ENCODE measurements at places on chromosomes 7 and 10.

GRCh38 chr10:20147684-20148083 lies 331.5 kb downstream of the PLXDC2 start:
- no peak for DNase-seq

DNA sequence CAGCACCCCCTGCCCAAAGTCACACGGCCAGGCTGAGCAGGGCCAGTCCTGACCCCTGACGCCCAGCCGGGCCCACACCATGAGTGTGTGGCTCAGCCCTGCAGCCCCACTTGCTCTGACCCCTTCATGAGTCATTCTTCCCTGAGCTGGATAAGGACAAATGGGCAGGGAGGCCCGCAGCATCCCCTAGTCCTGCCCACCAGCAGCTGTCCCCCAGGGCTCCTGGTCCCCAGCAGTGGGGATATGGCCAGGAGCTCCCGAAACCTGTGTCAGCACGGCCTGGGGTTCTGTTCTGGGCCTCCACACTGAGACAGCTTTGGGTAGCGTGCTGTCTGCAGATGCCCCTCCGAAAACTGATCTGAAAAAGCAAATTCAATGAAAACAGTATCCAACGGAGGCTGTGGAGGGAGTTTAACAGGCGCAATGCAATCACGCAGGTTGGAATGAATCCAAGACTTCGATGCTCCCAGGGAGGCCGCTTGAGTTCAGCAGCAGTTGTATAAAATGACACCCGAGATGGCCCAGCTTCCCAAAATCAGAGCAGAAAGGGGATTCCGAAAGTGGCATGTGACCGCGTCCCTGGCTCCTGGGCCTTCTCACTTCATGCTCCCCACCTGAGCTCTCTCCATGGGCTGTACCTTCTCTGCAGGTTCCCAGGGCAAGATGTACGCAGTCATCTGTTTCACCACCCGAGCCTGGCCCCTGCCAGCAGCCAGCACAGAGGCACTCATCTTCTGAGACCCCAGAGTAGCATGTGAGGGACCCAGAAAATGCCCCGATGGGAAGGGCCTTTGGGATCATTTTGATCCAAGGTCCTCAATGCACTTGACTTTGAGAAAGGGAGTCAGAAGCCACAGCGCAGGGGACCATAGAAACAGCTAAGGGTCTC lies 214.1 kb downstream of the USP6NL start:
- DNase-seq: no peak

- DNase-seq: no peak
These were observed 254.6 kb downstream of the PTEN start for GRCh38 chr10:88117869-88118632.

GRCh38 chr10:17578603-17579002 lies 38.6 kb downstream of the HACD1 start:
- no peak for DNase-seq

DNA sequence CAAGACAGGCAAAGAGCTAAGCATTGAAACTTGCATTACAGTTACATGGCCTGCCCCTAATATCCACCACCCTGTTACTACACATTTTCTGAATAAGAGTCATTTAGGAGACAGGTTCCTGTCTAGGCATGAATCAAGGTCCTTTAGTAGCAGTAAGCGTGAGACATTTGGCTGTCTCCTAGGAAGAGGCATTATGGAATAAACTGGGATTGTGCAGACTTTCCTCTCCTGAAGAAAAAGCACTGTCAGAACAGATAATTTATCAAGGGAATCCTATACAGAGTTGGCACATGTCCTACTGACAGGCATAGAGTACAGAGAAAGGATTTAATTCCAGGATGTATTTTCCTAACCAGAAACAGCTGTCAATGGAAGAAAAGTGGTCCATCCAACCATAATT lies 111.9 kb downstream of the INHBA start:
- no peak for DNase-seq

DNA sequence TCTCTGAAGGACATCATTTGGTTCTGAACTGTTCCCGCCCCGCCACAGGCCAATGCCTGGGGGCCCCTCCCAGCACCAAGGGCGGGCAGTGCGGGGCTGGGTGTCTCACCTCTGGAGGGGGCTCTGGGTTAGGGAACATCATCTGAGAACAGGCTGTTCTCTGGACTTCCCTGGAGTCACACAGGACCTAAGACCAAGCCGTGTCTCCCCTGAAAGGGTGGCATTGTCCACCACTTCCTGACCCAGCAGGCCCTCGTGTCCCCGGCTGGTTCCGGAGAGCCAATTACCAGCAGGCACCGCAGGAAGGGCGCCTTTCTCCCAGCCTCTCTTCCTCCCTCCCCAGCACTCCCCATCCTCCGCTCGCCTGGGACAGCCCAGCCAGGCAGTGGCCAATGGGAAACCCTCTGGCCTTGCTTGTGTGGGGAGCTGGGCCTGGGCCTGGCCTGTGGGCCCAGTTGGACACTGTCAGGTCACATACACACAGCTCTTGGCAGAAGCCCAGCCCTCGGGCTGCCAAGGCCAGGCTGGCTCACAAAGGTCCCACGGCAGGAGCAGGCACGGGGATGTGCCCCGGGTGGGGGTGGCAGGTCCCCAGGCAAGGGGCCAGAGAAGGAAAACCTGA lies 119.5 kb downstream of the SPDYE5 start:
- no peak for DNase-seq

DNA sequence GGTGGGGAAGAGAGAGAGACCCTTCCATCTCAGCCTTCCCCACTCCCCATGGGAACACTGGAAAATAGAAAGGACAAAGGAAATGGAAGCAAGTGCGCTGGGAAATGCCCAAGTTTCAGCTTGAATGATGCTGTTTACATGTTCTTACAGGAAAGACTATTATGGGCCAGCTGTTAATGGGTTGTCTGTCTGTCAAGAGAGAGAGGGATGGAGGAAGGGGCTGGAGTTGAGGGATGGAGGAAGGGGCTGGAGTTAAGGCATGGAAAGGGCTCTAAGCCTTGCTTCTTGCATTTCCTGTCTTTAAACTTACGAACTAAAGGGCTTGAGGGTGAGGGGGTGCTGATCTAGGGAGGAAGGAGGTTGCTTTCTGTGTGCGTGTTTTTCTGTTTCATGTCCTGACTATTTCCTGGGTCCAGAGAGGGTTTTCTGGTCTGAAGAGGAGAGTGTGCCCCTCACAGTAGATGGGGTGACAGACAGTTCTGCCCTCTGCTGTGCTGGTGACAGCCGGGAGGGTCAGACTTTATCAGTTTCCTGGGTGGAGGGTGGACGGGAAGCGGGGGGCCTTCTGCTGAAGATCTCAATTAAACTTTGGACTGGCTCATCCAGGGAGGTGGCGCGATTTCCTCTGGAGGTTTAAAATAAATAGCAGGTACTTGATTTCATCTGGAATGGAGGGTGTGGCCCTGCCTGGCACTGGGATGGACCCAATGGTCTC lies 30.5 kb downstream of the GRK5 start:
- DNase-seq: no peak

DNA sequence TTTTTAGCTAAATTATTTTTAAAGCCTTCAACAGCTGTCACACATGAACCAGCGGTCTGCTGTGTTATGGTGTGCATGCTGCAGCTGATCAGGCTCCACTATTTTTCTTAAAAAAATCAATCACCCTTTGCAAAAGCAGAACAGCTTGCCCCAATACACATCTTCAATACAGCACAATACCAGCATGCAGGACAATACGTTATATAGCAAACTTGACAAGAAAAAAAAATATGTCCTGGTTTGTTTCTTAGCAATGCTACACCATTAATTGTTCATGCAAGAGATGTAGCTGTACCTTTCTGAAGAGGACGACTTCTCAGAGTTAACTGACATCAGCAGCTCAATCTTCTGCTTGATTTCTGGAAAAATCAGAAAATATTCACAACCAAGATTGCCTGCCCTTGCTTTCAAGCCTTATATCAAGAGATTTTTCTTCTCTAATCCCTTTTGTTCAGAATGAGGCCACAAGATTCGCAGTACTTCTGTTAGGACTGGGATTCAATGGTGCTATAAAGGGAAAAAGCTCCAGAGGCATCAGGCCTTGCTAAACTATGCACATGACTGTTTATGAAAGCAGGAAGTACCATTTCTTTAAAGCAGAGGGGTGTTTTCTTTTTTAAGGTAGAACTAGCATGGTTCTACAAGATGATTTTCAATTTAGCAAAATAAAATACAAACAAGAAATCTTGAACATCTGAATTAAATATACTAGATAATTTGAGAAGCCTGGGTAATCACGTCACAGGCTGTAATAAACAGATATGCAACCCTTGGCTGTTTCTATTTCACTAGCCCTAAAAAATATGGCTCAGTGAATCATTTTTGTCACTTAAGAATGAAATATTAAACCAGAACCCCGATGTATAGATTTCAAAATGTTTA lies 120.0 kb downstream of the SRPK2 start:
- no peak for DNase-seq

GRCh38 chr7:139492293-139492692 lies 8.8 kb upstream of the KLRG2 start:
- no peak for DNase-seq

DNA sequence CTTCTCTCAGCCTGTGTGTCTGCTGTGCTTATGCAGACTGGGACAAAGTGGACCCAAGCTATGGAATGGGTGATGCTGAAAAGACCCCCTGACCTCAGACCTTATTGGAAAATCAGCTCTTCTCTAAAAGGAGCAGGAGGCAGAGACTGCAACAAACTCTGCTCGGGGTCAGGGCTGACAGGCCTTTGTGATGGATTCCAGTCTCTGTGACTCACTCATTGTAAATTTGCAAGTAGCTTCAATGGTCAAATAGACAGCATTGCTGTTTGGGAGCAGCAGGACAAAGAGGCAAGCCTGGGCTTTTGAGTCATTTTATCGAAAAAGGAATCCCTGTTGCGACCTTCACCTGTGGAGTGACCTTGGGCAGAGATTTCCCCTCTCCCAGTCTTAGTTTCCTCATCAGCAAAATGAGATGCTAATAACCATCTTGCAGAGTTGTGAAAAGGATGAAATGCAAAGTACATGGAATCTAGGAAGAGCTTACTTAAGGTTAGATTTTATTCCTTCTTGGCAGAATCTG lies 26.1 kb upstream of the GPR26 start:
- no peak for DNase-seq

DNA sequence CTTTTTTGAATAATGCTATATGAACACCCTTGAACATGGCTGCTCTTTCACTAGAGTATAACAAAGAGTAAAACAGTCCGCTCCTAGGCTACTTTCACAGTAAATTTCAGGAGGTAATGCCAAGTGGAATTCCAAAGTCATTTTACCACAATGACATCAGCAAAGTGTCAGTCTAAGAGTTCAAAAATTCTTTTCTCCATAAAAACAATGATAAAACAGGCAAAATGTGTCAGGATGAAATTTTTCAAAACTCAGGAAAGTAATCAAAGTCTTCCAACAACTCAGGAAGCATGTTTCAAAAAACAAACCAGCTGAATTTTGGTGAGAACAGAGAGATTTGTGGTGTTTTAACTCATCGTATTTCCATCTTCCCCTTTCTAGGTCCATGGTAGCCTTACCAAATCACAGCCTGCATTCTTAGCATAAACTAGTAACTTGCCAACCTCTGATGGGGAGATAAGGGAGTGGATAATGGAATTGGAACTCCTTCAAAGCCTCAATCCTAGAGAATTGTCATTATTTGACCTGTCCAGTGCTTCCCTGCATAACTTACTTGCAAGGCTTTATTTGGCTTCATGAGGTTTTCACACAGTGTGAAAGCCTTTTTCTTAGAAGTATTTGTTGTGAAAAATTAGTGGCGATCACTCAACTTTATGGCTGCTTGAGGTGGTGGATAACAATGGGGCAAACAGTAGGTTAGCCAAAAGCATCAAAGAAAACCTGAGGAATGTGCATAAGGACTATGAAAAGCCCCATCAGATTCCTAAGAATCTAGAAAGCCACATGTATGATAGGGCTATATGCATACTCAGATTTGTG lies 302.7 kb downstream of the HDAC9 start:
- no peak for DNase-seq

DNA sequence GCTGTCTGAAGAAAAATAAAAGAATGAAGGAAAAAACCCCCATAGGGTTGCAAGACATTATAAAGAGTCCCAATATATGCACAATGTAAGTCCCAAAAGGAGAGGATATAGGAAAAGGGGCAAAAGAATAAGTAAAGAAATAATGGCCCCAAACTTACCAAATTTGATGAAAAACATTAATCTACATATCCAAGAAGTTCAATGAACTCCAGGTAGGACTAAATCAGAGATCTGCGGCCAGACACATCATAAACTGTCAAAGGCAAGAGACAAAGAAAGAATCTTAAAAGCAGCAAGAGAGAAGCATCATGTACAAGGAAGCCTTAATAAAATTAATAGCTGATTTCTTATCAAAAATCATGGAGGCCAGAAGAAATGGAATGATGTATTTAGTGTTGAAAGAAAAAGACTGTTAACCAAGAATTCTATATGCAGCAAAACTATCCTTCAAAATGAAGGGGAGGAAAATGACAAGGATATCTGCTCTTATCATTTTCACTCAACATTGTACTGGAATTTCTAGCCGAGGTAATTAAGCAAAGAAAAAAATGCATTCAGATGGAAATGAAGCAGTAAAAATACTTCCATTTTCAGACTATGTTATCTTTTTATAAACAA lies 95.7 kb upstream of the GLI3 start:
- DNase-seq: no peak

- DNase-seq: no peak
These were observed 63.1 kb downstream of the TMEM209 start for GRCh38 chr7:130141884-130142653.

- no peak for DNase-seq
These were observed 12.6 kb upstream of the DYNC2I1 start for GRCh38 chr7:158843771-158844170.

DNA sequence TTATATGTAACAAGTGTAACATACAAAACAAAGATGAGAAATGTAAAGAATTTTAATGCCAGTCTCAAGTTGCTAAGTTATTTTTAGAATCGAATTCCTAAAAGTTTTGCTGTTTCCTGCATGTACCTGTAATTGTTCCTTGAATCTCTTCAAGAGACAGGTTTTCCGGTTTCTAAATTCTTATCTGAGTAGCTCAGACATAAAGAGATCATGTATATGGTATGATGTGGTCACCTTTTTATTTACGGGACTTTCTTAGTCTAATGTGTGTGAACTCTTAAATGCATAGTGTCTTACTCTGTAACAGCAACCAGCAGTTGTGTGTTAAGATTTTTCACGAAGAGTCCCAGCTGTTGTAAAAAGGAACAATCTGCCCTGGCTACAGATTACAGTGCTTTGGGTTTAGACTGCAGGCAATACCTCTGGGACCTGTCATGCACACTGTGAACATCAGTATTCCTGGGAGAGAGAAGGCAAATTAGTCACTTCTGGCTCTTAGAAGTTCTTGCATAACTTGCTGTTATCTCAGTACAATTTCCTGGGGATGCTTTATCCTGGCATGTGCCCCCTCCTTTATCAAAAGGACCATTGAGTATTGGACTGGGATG lies 263.4 kb downstream of the BICC1 start:
- DNase-seq: no peak

DNA sequence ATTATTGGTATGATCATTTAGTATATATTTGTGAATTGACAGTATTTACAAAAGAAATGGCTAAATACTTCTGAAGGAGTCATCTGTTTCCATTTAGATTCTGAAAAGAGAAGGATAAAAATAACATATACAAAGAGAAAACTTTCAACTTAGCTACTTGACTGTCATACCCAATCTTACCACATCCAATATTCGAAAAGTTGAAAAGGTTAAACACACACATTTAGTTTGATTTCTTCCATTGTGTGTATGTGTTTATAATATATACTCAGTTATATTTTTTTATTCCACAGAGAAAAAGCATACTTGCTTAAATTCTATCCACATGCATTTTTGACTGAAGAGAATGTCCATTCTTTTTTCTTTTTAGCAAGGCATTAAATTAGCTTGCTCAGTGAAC lies 470.7 kb downstream of the TFEC start:
- no peak for DNase-seq

Measured in stimulated activated CD8-positive, alpha-beta memory T cell treated with anti-CD3 and anti-CD28 coated beads, Interleukin-7, amount 100 ng/mL, for 1 hour (primary cell).